ENCODE measurements at places on chromosomes 1 and 21.

- DNase-seq = no peak
Measured at GRCh38 chr1:2101531-2101930, 51.3 kb downstream of the PRKCZ start.

DNA sequence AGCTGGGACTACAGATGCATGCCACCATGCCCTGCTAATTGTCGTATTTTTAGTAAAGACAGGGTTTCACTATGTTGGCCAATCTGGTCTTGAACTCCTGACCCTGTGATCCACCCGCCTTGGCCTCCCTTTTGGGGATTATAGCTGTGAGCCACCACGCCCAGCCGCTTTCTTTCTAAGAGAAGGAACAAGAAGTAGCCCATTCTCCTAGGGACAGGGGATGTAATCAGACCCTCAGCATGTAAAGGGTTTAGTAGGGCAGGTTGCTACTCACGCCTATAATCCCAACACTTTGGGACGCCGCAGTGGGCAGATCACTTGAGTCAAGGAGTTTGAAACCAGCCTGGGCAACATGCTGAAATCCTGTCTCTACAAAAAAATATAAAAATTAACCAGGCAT is 189.7 kb downstream of the TOMM20 start:
- DNase-seq = no peak

DNA sequence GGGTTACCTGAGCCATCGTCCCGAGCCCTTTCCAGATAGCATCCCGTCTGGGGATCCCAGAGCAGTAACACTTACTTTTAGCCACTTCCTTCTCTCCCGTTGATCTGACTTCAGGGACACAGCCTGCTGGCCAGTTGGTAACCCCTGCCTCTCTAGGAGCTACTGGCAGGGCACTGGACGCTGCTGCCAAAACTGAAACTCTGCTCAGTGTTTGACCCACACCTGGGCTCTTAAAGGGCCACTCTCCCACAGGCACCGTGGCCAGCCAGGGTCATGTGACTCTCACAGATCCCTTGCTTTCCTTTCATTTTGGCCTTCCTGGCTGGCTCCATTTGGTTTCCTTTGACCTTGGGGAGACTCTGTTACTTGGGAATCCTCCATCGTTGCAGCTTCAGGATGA is at the start of gene PIGR:
TSS of gene PIGR (minus strand) at position 206 of the 400 bp plus-strand sequence. CDS start 5,935 bp downstream, outside the sequence.
- no peak for DNase-seq

- no peak for DNase-seq
Measured at GRCh38 chr1:37415611-37416244, 58.7 kb upstream of the ZC3H12A start.

DNA sequence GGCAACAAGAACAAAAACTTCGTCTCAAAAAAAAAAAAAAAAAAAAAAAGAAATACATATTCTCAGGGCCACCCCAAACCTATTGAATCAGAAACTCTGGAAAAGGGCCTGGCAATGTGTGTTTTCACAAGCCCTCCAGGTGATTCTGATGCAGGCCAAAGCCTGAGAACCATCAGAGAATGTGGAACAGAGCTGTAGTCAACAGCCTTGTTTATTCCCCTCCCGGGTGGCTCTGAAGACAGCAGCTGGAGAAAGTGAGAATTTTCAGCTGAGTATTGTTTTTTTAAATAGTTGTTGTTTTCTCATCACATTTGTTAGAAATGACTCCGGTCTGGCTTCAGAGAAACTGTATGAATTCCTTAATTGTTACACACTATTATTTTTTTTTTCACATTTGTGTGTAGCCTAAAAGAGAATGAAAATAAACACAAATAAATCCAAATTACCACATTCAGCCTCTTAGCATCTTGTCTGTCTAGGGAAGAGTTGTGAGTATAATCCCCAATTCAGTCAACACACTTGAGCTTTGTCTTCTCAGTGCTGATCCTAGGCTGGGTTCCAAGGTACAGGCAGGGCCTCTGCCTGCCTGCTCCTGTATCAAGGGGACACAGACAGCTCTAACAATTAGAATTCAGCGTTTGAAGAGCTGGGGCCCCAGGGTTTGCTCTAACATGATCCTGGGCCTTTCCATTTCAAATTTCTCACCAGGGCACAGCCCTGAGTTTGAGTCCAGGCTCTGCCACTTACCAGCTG is 6.6 kb upstream of the AZIN2 start:
- no peak for DNase-seq

GRCh38 chr1:3367376-3367775 is 87.1 kb upstream of the ARHGEF16 start:
- no peak for DNase-seq

GRCh38 chr1:211635597-211636205 is 39.7 kb downstream of the NEK2 start:
- no peak for DNase-seq

DNA sequence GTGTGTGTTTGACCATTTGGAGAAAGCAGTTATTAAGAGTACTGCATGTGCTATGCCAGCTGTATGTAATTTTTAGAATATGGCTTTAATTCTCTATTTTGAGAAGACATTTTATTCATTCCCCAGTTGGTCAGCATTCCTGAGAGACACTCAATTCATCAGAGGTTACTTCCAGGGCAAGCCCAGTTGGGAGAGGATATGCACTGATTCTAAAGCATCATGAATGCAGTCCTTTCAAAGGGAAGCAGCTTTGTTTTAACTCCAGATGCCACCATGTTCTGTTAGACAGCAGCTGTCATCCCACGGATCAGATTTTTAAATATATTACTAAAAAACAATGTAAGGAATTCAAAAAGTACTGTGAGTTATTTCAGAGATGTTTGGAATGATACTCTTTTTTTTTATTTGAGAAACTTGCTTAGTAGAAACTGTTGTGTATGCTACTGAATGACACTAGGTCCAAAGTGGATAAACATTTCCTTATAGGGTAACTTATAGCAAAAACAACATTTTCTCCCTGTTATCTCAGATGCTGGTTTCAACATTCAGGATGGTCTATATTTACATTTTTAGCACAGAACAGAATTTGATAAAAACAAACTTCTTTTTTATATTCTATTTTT is 149.5 kb upstream of the B3GALT2 start:
- DNase-seq = no peak

DNA sequence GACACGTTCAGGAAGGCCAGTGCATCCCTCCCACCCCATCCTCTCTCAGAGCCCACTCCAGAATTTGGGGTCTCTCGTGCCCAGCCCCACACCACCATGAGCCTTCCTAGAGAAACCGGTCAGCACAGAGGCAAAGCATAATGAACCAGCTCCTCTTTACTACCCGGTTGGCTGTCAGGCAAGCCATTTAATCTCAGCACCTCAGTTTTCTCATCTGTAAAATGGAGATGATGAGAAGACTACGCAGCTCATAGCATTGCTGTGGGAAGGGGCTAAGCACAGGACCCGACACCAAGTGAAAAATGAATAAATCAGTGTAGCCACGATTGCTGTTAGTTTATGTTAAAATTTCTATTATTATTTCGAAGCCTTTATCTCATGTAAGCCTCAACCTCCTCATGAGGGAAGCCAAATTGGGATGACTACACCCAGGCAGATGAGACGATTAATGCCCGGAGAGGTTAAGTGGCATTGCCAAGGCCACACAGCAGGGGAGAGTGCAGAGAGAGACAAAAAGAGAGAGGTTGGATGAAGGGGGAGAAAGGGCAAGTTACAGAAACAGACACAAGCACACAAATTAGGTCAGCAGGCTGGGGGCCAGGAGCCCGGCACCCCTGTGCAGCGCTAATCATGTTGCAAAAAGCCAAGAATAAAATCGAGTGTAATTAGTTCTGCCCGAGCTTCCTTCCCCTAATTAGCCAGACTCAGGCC is 25.7 kb downstream of the SDC3 start:
- no peak for DNase-seq

DNA sequence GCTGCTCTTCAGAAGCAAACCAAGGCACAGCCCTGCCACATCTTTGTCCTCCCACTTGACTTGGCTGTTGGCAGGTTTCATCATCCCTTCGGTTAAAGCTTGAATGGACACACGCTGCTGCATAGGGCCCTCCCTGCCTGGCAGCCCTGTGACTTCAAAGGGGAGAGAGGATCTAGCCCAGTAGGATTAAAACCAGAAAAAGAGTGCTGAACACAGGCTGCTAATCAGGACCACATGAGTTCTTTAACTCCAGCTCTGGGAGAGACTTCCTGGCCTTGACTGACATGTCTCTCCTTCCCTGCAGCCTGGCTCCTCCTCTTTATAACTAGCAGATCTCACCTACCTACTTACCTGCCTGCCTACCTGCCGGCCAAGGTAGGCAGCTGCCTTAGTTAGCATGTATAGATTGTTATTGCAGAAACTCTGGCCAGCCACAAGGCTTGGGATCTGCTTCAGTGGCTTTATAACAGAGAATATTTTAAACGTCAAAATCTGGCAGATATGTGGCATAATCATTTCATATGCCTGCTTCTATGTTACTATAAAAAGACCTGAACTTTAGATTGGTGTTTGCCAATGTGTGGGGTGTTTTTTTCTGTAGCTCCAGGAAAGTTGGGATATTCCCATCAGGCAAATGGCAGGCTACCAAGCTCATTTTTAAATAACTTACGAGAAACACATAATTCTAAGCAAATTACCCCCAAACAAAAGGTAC is 49.4 kb downstream of the ERG start:
- no peak for DNase-seq

DNA sequence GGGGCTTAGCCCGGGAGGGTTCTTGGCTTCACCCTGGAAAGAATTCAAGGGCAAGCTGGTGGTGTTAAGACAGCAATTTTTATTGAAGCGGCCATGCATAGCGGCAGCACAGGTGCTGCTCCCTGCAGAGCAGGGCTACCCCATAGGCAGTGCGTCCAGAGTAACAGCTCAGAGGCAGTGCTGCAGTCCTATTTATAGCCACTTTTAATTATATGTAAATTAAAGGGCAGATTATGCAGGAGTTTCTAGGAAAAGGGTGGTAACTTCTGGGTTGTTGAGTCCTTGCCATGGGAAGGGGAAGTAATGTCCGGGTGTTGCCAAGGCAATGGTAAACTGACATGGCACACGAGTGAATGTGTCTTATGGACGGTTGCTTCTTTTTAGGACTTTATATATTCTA is 57.0 kb downstream of the VPS26C start:
- DNase-seq = no peak

- no peak for DNase-seq
Measured at GRCh38 chr1:22104865-22105437, 37.9 kb downstream of the WNT4 start.

DNA sequence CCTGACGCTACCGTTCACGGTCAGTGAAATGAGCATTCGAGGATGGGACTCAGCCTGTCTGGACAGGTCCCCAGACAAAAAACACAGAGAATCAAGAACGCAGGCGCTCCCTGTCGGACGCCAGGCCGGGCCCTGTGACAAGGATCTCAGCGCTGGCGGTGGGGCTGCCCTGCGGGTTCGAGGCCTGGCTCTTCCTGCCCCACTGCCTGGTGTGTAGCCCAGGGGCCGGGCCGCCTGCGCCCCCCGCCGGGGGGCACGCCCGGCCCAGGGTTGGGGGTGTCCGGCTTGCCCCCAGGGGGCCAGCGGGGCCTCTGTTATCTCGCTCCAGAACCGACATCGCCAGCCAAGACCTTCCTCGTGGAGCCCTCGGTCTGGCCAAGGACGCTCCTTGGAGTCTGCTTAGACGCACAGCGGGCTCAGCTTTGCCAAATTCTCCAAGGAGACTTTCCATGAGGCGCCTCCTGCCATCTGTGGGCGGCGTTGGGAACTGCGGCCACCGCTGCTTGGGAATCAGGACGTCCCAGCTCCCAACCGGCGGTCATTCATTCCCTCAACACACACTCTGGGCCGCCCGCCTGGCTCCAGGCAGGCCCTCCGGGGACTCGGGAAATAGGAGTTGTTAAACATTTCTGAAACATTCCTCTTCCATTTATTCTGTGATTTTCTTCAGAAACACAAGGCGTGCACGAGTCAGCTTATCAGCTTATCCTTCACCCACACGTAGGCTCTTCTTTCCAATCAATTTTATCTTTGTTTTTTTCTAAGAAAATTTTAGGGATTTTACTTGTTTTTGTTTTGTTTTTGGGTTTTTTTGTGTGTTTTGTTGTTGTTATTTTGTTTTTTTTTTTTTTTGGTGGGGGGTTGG is 11.3 kb upstream of the RIPK4 start:
- peak; percentile 90 for DNase-seq

- DNase-seq = no peak
Measured at GRCh38 chr1:199272628-199273086, 633.8 kb downstream of the PTPRC start.

DNA sequence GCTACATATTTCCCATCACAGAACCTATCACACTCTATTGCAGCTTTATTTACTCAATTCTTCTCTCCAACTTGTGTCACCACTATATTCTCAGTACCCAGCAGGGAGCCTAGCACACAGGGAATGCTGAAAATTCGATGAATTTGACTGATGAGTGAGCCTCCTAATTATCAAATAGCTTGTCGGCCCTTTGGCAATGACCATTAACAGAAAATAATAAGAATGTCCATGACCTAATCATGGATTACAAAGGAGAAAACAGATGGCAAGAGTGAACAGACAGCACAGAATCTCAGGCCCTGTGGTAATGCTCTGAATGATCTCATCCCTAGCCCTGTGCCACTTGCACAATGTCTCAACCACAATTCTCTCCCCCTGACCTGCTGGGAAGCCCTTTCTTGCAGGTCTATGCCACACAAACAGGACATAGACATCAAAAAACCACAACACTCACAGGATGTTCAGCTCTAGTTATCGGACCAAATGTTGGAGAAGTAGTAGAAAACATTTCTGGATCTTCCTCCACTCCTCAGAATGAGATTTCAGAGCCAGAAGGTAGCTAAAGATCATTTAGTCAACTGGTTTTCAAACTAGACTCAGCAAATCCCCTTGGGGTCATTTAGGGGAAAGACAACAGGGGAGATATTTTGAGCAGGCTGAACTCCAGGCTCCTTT is 68.4 kb downstream of the LUZP1 start:
- DNase-seq = no peak

DNA sequence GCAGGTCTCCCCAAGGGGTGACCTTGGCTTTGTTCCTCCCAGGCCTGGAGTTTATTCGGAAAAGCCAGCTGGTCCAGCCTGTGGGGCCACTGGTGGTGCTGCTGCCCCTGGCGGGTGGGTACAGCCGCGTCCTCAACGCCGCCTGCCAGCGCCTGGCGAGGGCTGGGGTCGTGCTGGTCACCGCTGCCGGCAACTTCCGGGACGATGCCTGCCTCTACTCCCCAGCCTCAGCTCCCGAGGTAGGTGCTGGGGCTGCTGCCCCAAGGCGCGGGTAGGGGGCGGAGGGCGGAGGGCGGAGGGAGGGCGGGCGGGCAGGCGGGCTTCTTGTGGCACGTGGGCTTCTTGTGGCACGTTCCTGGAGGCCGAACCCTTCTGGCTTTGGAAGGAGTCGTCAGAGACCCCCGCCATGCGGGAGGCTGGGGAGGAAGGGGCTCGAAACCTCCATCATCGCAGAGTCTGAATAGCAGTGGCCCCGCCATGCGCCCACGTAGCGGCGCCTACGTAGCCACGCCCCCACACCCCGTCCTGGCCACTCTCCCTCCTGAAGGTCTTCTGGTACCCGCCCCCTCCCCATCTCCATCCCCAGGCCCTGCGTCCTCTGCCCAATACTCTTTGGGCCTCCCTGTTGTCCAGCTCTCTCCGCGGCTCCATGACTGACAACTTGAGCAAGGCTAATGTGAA is 16.7 kb downstream of the PCSK9 start:
- DNase-seq = no peak

GRCh38 chr1:25760871-25761270 is 39.1 kb upstream of the SELENON start:
- no peak for DNase-seq

GRCh38 chr1:170284951-170285350 is 139.2 kb downstream of the NTMT2 start:
- DNase-seq = no peak

GRCh38 chr1:86997538-86997937 is 83.1 kb downstream of the HS2ST1 start:
- DNase-seq = no peak

All from left forelimb (tissue), 1 donor.